Type B pancreatic cell (in vitro differentiated cells): ENCODE measurements at places on chromosomes 6 and 20. TPM values are rescaled to one million over a fixed set of nuclear protein-coding genes. Genes with fewer than 3 reads are reported as not detected.

The POU3F2 gene
- 1.4 and 2.1 TPM in 2 replicates for total RNA-seq

The ADGRF1 gene
- total RNA-seq, result 20.0 and 36.0 TPM in 2 replicates

The DST gene
- 116 and 139 TPM in 2 replicates for total RNA-seq

The MOCS1 gene
- 5.7 and 15.6 TPM in 2 replicates for total RNA-seq

The NRSN1 gene
- total RNA-seq, result 0.17 TPM in 1 of 2 replicates, not detected in the other

The MUC21 gene
- total RNA-seq, result 0.43 and 0.65 TPM in 2 replicates

The GMPR gene
- 1.8 and 3.8 TPM in 2 replicates for total RNA-seq

The VNN1 gene
- total RNA-seq, result 1.1 and 1.3 TPM in 2 replicates

The SHLD1 gene
- total RNA-seq, result 4.1 and 6.2 TPM in 2 replicates

The CD24 gene
- total RNA-seq, result 807 and 1,512 TPM in 2 replicates

The RNF182 gene
- 2.8 and 12.3 TPM in 2 replicates for total RNA-seq

The ZSCAN23 gene
- 10.3 and 11.2 TPM in 2 replicates for total RNA-seq

The SLC18B1 gene
- 17.6 and 19.3 TPM in 2 replicates for total RNA-seq

The BPI gene
- total RNA-seq, result 0.17 TPM in 1 of 2 replicates, not detected in the other

The TMC2 gene
- total RNA-seq, result not detected in 2 replicates

The FAXC gene
- 11.3 and 12.5 TPM in 2 replicates for total RNA-seq

The CRIP3 gene
- total RNA-seq, result 1.1 and 2.9 TPM in 2 replicates

The BNIP5 gene
- total RNA-seq, result 1.4 and 2.1 TPM in 2 replicates

The SEMG1 gene
- total RNA-seq, result not detected in 2 replicates

The SLC22A16 gene
- total RNA-seq, result not detected in 2 replicates

The EYS gene
- total RNA-seq, result 1.5 and 3.0 TPM in 2 replicates

The RSPO4 gene
- total RNA-seq, result 0.19 and 2.4 TPM in 2 replicates

The SLC22A1 gene
- 1.2 and 3.0 TPM in 2 replicates for total RNA-seq

The RIPOR3 gene
- total RNA-seq, result 1.9 and 5.1 TPM in 2 replicates

The METTL24 gene
- 2.0 and 10.0 TPM in 2 replicates for total RNA-seq

The CHRNA4 gene
- total RNA-seq, result 1.8 and 9.1 TPM in 2 replicates

The ACTL10 gene
- total RNA-seq, result 1.7 and 2.6 TPM in 2 replicates

The FAM83C gene
- total RNA-seq, result not detected in 2 replicates

The CLVS2 gene
- 0.62 and 0.75 TPM in 2 replicates for total RNA-seq

The ZNF341 gene
- 4.6 and 5.8 TPM in 2 replicates for total RNA-seq

The DAAM2 gene
- 4.4 and 22.6 TPM in 2 replicates for total RNA-seq

The IL20RA gene
- total RNA-seq, result 0.90 and 1.7 TPM in 2 replicates

The CRISP2 gene
- 0.48 and 0.58 TPM in 2 replicates for total RNA-seq

The MYCT1 gene
- not detected in 2 replicates for total RNA-seq

The RSPH9 gene
- 0.14 and 0.53 TPM in 2 replicates for total RNA-seq

The PLAGL1 gene
- 42.7 and 95.2 TPM in 2 replicates for total RNA-seq

The RIOK1 gene
- 20.1 and 24.0 TPM in 2 replicates for total RNA-seq

The NR2E1 gene
- total RNA-seq, result 0.26 TPM in 1 of 2 replicates, not detected in the other

The TINAG gene
- 0.33 TPM in 1 of 2 replicates, not detected in the other for total RNA-seq

The C6orf89 gene
- 37.9 and 42.4 TPM in 2 replicates for total RNA-seq

The OLIG3 gene
- 1.2 and 3.4 TPM in 2 replicates for total RNA-seq

The SEL1L2 gene
- total RNA-seq, result not detected in 2 replicates

The LAMA4 gene
- total RNA-seq, result 3.8 and 44.8 TPM in 2 replicates

The MAN1A1 gene
- total RNA-seq, result 52.2 and 74.2 TPM in 2 replicates

The IL17F gene
- total RNA-seq, result not detected in 2 replicates

The TDRD6 gene
- total RNA-seq, result 0.19 and 0.38 TPM in 2 replicates

The BMP2 gene
- 12.8 and 17.9 TPM in 2 replicates for total RNA-seq

The NINL gene
- 26.0 and 47.0 TPM in 2 replicates for total RNA-seq

The FAM184A gene
- total RNA-seq, result 3.4 and 7.5 TPM in 2 replicates

The RWDD1 gene
- total RNA-seq, result 37.2 and 40.0 TPM in 2 replicates

The MBOAT1 gene
- total RNA-seq, result 83.3 and 116 TPM in 2 replicates

The SCAF8 gene
- 45.7 and 58.7 TPM in 2 replicates for total RNA-seq

The REM1 gene
- not detected in 2 replicates for total RNA-seq

The TUBB2A gene
- 51.8 and 62.9 TPM in 2 replicates for total RNA-seq
